Nephron progenitor cell (in vitro differentiated cells): ENCODE measurements at places on chromosomes 1 and 21.

DNA sequence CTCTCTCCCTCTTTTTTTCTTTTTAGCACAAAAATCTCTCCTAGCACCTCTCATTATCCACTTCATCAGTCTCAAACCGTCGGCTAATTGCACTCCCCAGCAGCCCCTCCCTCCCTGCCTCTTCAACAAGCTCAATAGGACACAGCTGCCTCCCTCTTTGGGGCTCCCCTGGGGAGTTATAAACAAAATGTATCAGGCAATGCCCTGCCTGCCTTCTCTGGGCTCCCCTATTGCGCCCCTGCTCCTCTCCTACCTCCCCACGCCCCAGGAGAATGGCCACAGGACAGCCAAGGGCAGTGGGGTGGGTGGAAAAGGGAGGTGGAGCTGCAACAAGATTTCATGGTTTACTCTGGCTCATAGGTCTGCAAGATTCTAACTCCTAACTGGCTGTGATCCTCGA is 147.1 kb upstream of the GRIK3 start:
- DNase-seq, result no peak

DNA sequence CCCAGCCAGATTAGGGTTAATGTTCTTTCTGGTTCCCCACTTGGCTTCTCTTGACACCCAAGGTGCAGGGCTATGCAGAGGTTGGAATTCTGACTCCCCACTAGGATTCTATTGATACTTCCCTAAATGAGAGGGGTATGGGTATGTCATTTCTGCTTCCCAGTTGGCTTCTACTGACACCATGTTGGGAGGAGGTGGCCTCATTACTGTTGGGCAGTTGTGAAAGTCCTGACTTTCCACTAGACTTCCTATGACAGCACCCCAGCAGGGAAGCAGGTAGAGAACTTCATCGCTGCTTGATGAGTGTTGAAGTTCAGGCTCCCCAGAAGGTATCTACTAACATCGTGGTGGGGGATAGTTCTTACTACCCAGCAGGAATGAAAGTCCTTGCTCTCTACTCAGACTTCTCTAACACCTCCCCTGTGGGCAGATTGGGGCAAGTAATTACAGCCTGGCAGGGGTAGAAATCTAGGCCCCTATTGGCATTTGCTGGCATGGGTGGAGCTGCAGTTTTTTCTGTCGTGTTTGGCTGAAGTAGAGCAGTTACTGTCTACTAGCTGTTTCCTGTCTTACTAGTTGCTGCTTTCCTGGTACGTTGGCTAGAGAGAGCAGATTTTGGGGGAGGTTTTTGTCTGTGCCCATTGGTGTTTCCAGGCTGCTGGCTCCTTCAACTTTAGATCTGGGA is 41.5 kb downstream of the ZYG11B start:
- DNase-seq, result no peak

- no peak for DNase-seq
Observed at GRCh38 chr1:102190429-102190828, 193.7 kb upstream of the OLFM3 start.

GRCh38 chr1:43510621-43511020 is 20.1 kb upstream of the PTPRF start:
- DNase-seq, result no peak

DNA sequence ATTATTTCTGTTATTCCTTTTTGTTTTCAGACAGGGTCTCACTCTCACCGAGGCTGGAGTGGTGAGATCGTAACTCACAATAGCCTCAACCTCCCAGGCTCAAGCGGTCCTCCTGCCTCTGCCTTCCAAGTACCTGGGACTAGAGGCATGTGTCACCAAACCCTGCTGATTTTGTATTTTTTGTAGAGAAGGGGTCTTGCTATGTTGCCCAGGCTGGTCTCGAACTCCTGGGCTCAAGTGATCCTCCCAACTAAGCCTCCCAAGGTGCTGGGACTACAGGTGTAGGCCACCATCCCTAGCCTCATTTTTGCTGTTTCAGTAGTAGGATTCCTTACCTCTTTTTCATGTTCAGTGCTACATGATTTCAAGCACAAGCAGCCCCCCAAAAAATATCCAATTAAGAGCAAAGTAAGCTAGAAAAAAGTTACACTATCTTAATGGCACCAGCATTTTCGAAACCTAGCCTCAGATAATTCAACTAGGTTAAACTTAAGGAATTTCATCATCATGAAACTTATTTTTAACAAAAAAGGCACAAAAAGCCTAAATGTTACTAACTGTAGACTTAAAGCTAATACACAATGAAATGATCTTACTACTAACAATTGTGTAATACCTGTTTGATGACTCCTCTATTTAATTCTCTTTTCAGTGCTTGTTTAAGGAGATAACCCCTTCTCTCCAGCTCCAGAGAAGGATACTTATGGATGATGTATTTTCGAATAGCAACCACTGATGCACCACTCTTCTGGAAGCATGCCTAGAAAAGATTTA is 16.6 kb downstream of the HP1BP3 start:
- DNase-seq, result no peak
